Effector CD4-positive, alpha-beta T cell (primary cell): ENCODE measurements at places on chromosomes 13 and 19.

DNA sequence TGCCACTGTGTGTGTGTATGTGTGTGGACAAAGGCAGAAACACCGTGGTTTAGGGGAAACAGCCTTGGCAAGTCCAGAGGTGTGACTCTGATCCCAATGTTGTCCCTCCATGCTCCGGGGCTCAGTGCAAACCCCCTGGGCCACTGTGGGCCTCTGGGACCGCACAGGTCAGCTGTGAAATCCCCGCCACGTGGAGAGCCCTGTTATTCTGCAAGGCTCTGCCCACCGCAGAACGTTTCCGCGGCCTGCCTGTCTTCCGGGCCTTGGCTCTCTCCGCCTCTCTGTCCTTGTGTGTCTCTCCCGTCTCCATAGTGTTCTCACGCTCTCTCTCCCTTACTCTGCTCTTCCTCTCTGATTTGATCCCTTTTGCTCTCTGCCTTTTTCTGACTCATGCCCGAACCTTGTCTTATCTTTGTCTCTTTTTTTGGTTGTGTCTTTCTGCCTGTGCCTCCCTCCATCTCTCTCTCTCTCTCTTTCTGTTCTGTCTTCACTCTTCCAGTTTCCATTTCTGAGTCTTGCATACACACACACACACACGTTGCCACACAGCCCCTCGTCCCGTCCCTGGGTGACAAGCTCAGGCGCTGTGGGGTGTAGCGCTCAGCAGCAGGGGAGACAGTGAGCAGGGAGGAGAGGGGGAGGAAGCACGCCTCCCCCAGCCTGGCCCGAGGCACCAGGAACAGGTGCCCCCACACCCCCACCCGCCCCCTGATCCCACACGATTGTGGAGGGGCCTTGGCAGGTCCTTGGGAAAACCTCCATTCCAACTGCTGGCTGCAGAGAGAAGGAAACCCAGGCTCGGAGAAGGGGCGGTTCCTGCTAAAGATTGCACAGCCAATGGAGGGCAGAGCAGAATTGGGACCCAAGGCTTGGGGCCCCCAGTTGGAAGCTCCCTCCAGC is 3.0 kb downstream of the TTYH1 start:
- no peak for DNase-seq

DNA sequence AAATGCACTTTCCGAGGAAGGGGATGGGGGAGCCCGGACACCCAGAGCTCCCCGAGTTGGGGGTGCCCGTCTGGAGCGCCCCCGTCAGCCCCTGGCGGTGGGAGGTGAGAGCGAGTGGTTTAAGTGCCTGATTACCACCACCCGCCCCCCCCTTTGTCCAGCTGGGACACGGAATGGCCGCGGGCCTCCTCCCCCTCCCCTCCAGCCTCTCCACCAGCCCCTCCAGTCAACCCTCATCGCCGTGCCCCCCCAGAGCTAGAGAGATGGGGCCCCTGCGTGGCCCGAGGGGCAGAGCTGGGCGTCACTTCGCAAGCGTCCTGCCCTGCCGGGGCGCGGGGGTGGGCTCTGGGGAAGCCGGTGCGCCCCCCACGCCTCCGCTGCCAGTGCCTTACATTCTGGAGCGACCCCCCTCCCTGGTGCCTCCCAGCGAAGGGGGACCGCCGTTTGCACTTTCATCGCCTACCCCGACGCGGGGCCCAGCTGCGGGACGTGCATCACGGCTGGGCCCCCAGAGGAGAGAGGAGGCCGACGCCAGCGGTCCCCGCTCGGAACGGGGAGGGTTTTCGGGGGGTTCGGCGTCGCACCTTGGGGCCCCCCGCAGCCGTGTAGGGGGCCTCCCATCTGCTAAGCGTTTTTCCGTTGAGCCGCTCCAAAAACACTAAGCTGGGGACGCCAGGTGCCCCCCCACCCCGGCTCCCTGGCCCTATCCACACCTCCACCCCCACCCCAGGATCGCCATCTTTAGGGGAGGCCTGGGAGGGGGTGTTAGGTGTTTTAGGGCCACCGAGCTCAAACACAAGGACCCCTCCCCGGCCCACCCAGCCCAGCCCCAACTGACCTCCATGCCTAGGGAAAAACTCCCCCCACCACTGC is 16.4 kb downstream of the SMIM24 start:
- no peak for DNase-seq

GRCh38 chr13:84491952-84492351 is 609.7 kb upstream of the SLITRK1 start:
- DNase-seq, result no peak

DNA sequence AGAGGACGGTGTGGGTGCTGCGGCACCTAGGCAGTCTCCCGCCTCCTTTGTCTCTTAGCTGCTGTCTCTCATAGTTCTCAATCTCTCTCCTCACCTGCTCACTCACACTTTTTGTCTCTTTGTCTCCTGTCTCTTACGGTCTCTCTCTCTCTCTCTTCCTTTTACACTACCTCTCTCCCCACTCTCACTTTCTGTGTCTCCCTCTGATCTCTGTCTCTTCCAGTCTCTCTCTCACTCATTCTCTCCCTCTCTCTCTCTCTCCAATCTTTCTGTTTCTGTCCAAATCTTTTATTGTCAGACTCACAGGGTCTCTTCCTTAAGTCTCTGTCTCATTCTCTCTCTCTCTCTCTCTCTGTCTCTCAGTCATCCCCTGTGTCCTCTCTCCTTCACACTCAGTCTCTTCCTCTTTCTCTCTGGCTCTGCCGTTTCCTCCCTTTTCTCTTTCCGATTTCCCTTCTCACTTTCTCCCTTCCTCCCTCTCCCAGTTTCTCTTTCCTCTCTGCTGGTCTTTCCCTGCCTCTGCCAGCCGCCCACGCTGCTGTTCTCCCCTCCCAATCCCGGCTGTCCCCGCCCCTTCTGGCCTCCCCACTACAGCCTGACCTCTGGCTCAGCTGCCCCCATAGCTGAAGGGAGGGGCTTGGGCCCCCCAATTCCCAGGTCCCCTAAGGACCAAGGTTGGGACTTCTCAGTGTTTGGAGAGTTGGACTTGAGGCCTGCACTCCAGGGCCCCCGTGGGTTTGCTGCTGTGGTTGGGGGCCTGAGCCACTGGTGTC is at the start of gene PLEKHA4:
Gene PLEKHA4, minus strand, starts transcription at position 504 of the 773 bp plus-strand sequence. CDS start 997 bp downstream, outside the sequence.
- DNase-seq, result no peak

- no peak for DNase-seq
Observed at GRCh38 chr13:107271227-107271626, 703.3 kb upstream of the ARGLU1 start.

DNA sequence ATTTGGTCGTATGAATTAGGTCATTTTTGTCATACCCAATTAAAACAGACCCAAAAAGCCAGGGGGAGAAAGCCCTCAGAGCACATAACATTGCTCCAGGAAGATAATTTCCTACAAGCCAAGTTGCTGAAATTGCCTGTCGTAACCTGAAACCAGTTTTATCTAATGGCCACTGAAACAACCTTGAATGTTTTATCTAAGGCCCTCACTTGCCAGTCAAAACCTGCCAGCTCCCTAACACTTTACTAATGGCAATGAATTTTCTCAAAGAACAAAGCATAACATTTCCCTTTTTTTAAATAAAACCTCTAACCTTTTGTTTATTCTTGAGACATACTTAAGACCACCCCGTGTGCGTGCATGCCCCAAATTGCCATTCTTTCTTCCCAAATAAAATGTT is 496.2 kb upstream of the KLHL1 start:
- DNase-seq, result no peak

- DNase-seq, result no peak
Observed at GRCh38 chr13:98838776-98839175, 86.3 kb upstream of the SLC15A1 start.
